IMR-90 (cell line): ENCODE measurements at places on chromosomes 13 and 19. TPM values are rescaled to one million over a fixed set of nuclear protein-coding genes. Genes with fewer than 3 reads are reported as not detected.

DNA sequence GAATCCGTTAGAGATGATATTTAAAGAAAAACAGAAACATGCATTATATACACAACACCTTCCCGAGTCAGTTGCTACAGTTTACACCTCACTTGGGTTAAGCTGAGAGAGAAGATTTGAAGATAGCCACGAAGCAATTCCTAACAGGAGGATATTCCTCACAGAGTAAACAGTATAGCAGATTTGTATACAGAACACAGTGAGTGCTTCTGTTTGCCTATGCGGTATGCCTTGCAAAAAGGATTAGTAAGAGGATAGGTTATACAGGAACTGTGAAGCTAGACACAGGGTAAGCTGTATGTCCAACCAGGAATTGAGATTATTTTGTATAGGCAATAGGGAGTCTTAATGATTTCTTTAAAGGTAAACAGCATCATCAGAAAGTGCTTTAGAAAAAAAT is 471.8 kb downstream of the LIG4 start:
- DNase-seq, result peak; percentile 57

GRCh38 chr19:18424890-18425514 is 5.8 kb downstream of the SSBP4 start:
- no peak for DNase-seq

DNA sequence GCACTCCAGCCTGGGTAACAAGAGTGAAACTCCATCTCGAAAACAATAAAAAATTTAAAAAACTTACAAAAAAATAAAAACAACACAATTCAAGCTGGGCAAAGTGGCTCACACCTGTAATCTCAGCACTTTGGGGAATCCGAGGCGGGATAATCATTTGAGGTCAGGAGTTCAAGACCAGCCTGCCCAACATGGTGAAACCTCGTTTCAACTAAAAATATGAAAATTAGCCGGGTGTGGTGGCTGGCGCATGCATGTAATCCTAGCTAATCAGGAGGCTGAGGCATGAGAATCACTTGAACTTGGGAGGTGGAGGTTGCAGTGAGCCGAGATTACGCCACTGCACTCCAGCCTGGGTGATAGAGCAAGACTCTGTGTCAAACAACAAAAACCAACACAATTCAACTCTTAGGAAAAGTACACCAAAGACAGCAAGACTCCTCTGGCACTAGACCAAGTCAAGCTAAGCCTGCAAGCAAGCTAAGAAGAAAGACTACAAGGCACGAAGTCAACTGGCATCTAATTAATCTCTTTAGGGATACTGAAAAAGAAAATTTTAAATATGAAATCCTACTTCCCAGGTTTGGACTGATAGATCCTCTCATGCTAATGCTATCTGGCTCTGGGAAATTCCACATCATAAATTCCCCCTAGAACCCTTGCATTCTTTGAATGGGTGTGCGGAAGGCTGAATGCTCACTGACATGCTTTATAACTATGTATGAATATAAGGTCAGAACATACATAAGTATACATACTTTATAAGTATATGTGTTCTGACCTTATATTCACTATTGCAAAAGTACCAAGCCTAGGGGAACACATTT is 7.9 kb downstream of the PBX4 start:
- DNase-seq, result peak; percentile 18

DNA sequence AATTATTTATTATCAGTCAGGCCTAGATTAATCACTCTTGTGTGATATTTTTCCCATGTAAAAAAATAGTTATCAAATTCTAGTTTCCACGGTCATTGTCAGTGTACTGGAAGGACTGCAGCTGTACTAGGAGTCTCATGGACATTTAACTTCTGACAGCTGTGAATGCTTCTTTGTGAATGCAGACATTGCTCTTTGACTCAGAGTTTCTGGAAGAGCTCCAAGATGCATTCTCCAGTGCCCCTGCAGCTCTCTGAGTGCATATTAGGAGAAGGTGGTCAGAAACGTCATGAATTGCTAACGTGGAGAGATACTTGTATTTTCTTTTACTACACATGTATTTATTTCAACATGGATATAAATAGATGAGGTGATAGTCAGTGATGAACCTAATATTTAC is 9.7 kb upstream of the SLITRK5 start:
- DNase-seq, result peak; percentile 4

DNA sequence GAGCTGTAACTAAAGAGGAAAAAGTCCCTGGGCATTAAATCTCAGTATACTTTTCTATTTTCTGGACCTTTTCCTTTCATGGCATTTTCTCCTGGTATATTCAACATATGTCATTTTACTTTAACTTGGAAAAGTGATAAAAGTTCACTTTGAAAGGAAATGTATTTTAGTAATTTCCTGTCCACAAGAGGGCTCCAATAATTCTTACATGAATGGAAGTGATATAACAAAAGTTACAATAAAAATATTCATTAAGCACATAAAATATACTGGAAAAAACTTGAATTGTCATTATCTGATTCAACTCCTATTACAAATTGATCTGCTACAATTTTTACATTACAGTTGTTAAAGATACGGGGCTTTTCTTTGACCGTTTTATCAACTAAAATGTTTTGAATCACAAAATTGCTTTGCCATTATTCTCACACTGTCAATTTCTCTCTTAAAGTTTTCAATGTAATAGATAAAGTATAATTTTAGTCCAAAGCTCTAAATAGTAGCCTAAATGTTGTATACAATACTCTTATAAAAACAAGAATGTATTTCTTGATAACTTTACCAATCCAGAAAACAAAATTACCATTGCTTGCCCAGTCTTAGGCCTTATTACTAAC is 4.9 kb downstream of the UBL3 start:
- DNase-seq, result peak; percentile 32

- no peak for DNase-seq
Measured at GRCh38 chr19:3785451-3785937, 687 bp downstream of the MATK start.

DNA sequence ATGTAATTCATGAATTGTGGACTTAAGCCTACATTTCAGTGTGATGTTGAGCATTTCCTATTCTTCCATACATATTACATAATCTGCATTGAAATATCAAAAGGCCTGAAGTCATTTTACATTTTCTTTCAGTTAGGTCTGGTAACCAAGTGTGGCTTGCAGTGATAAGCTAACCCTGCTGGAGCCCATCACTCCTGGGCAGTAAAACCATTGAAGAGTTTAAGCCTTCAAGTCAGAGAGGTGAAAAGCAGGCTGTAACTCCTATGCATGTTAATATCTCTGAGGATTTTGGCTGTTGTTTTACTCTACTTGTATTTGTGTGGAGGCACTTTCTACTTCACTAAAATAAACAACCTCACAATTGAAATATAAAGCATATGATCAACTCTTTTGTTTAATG is 248.8 kb downstream of the SLITRK5 start:
- no peak for DNase-seq

GRCh38 chr13:94978516-94978915 is 266.2 kb upstream of the SOX21 start:
- DNase-seq, result no peak

DNA sequence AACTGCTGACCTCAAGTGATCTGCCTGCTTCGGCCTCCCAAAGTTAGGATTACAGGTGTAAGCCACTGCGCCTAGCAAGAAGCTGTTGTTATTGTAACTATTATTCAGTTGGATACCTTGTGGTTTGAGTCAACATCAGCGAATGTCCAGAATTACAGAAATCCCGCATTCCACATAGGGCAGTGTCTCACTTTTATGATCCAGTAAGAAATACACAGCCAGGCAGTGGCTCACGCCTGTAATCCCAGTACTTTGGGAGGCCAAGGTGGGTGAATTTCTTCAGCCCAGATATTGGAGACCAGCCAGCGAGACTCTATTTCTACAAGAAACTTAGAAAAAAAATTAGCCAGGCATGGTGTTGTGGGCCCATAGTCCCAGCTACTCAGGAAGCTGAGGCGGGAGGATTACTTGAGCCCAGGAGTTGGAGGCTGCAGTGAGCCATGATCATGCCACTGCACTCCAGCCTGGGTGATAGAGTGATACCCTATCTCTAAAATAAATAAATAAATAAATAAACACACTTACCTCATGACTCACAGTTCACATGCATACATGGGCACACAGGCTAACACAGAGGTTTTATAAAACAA is 43.8 kb downstream of the SPTBN4 start:
- peak; percentile 13 for DNase-seq

- DNase-seq, result no peak
Measured at GRCh38 chr13:33310245-33311038, 24.9 kb upstream of the STARD13 start.

GRCh38 chr13:112748947-112749735 is 59.3 kb downstream of the ATP11A start:
- no peak for DNase-seq

- no peak for DNase-seq
Measured at GRCh38 chr13:100521851-100522617, 66.6 kb downstream of the GGACT start.

GRCh38 chr13:51805313-51805712 is 1.4 kb upstream of the DHRS12 start:
- DNase-seq, result no peak

DNA sequence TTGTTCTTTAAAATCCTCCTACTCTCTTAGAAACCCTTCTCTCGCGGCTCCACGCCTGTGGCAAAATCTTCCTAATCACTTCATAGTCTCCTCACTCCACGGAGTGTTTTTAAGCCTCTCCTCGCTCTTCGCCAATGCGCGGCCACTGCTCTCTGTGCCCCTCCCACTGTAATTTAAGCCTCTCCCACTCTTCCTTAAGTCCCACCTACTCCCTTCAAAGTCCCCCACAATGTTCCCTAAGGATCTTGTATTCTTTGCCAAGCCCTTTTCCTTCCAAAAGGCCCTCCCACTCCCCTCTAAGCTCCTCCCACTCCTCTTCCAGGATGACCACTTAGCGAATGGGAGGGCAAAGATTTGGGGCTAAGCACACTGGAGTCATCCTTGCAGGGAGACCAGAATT is 1.3 kb downstream of the FIZ1 start:
- no peak for DNase-seq

GRCh38 chr13:111864566-111864965 is 202.4 kb upstream of the SOX1 start:
- DNase-seq, result no peak

- no peak for DNase-seq
Measured at GRCh38 chr13:47251771-47252170, 354.9 kb upstream of the HTR2A start.

GRCh38 chr13:64446372-64446771 is 2783.8 kb downstream of the PCDH9 start:
- DNase-seq, result no peak

The ADGRE2 gene
- total RNA-seq, result not detected in 2 replicates

The TNFSF9 gene
- total RNA-seq, result not detected in 2 replicates

The PINLYP gene
- total RNA-seq, result 0.54 and 0.83 TPM in 2 replicates

The CCDC169 gene
- 0.54 and 0.83 TPM in 2 replicates for total RNA-seq

The CYP2S1 gene
- 0.54 and 0.83 TPM in 2 replicates for total RNA-seq

The DCT gene
- not detected in 2 replicates for total RNA-seq

The ALOX5AP gene
- total RNA-seq, result 0.28 TPM in 1 of 2 replicates, not detected in the other
